Germinal center (tissue), 1 donor: ENCODE measurements at places on chromosomes 7 and 10.

DNA sequence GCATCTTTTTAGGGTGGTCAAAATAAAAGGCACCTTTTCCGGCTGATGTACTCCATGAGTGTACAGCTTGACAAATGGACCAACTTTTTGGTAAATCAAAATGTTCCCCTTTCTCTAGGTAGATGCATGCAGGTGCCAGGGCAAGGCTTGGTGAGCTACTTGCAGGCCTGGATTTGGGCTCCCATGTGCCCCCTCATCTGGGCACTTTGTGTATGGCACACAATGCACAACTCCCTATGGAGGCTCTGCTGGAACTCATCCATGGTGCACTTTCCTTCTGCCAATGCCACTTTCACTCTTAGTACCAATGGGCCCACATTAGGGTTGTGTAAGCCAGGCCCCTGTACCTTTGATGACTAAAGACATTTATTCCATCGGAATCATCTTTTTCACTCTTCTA, 300.8 kb downstream of the SDHAF3 start:
- no peak for DNase-seq

DNA sequence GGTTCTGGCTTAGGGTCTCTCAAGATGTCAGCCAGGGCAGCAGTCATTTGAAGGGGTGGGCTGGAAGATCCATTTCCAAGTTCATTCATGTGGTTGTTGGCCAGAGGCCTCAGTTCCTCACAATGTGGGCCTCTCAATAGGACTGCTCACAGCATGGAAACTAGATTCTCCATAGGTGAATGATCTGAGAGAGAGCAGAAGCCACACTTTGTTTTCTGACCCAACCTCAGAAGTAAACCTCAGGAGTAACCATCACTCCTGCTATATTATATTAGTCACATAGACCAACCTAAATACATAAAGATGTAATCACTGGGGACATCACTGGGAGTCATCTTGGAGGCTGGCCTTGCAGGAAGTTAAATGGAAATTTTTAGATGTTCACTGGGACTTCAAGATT, 42.2 kb downstream of the GBF1 start:
- DNase-seq, result no peak

GRCh38 chr7:50265968-50266634, 38.4 kb upstream of the IKZF1 start:
- DNase-seq, result no peak

DNA sequence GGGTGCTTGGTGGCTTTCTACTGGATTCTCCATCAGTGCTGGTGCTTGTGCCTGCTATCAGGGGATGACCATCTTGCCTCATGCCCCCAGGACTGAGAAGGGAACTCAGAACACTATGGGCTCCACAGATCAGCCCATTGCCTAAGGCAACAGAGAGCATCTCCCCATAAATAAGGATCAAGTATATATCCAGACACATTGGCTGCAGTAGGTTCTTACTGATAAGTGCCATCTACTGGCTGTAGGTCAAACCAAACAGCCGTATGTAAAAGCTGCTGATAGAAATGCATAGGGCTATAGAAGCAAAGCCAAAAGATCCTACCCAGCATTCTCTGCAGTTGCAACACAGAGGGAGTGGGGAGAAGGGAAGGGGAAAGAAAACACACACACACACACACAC, 153.7 kb downstream of the CDK14 start:
- peak; percentile 37 for DNase-seq

DNA sequence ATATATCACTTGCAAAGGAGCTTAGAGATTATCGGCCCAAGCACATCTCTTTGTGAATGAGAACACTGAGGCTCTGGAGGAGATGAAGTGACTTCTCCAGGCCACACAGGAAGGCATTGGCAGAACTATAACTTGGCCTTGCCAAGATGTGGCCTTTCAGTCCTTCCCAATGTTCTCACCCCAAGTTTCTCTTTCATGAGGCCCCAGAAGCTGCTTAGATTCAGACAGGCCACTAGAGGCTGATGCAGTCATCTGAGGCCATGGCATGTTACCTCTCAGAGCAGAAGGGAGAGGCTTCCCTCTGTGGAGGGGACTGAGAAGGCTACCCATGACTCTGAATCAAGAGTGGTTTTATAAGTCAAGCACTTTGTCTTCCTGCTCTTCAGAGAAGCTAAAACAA, 1003.7 kb downstream of the LRMDA start:
- no peak for DNase-seq

- no peak for DNase-seq
Observed at GRCh38 chr7:76352193-76352592, 6.6 kb downstream of the YWHAG start.

- DNase-seq, result no peak
Observed at GRCh38 chr10:126595160-126595559, 75.3 kb downstream of the C10orf90 start.
